ENCODE measurements at places on chromosomes 6 and 20. TPM values are rescaled to one million over a fixed set of nuclear protein-coding genes. Genes with fewer than 3 reads are reported as not detected.

The CAGE1 gene
- not detected for total RNA-seq

- H3K4me3 ChIP-seq, result no peak overlapping the region
- DNase-seq, result no peak
- H3K36me3 ChIP-seq, result no peaks in the 10 kb centered on the region
- H3K27ac ChIP-seq, result no peak overlapping the region
- H3K27me3 ChIP-seq, result no peaks in the 10 kb centered on the region
- no peaks in the 10 kb centered on the region for H3K4me1 ChIP-seq
Measured at GRCh38 chr20:63714858-63715257, 7.0 kb downstream of the ZGPAT start.

DNA sequence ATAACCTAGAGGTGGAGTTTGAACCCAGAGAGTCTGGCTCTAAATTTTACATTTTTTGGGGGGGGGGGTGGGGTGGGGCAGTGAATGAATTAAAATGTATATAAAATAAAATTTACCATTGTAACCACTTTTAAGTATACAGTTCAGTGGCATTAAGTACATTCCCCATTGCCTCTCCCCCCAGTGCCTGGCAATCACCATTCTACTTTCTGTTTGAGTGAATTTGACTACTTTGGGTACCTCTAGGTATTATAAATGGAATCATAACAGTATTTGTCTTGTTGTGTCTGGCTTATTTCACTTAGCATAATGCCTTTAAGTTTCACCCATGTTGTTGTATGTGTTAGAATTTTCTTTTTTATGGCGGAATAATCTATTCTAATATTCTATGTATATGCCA is 2.7 kb downstream of the FAM110A start:
- H3K27me3 ChIP-seq, result peaks cover 1% of the 10 kb centered on the region
- H3K27ac ChIP-seq, result no peak overlapping the region
- no peak overlapping the region for H3K4me3 ChIP-seq
- DNase-seq, result no peak
- peaks cover 13% of the 10 kb centered on the region for H3K4me1 ChIP-seq

DNA sequence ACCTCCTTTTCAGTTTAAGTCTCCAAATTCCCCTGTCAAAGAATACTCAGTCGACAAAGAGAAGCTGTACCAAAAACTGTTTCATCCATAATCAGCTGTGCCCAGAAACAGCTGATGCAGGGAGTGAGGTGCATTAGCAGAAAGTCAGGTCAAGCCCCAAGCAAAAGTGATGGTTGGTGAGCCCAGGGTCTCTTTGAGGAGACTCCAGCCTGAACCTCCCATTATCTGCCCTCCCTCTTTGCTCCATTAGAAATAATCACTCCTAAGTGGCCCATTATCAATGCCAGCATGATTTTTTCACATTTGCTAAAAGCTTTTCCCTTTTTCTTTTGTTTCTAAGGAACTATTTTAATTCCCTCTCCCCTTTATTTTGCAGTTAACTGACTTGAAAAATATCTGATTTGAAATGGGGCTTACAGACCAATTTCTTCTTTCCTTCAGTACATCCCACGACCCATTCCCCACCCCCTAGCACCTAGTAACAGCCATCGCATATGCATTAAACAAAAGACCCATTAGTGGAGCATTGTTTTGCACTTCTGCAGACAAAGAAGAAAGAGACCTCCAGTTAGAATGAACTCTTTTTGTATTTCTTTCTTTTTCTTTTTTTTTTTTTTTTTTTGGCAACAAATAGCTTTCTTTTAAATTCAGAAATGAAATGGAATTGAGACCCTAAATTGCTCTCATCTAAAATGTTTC is 257.0 kb downstream of the GRIK2 start:
- no peaks in the 10 kb centered on the region for H3K4me1 ChIP-seq
- no peak for DNase-seq
- H3K27ac ChIP-seq, result no peak overlapping the region
- no peaks in the 10 kb centered on the region for H3K27me3 ChIP-seq

GRCh38 chr20:58174708-58175280 is 53.7 kb downstream of the ANKRD60 start:
- peak overlapping the region; percentile 74 for H3K27ac ChIP-seq
- H3K4me3 ChIP-seq, result peak overlapping the region; percentile 14
- DNase-seq, result peak; percentile 13
- peaks cover 12% of the 10 kb centered on the region for H3K4me1 ChIP-seq

GRCh38 chr20:34377072-34377847 is 14.2 kb downstream of the ITCH start:
- no peak overlapping the region for H3K27ac ChIP-seq
- H3K4me3 ChIP-seq, result no peak overlapping the region
- DNase-seq, result no peak
- peaks cover 4% of the 10 kb centered on the region for H3K36me3 ChIP-seq
- H3K27me3 ChIP-seq, result no peaks in the 10 kb centered on the region

The SDCBP2 gene
- 354 TPM for total RNA-seq

DNA sequence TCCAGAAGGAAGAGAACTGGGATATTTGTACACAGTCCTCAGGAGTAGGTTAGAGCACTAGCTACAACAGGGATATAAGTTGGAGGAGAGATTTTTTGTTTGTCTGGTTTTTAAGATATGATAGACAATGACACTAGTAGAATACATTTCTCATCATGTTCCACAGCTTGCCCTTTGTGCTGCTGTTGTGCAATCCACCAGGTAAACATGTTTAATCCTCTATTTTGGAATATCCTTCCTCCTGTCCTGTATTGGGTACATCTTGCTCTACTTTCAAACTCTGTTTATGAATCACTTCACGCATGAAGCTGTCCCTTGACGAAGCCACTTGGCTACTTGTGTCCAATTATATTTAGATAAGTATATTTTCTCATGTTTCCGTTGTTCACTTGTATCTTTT is 153.6 kb upstream of the TENT5A start:
- H3K4me3 ChIP-seq, result no peak overlapping the region
- no peaks in the 10 kb centered on the region for H3K27me3 ChIP-seq
- no peak for DNase-seq
- H3K36me3 ChIP-seq, result no peaks in the 10 kb centered on the region
- no peaks in the 10 kb centered on the region for H3K4me1 ChIP-seq

DNA sequence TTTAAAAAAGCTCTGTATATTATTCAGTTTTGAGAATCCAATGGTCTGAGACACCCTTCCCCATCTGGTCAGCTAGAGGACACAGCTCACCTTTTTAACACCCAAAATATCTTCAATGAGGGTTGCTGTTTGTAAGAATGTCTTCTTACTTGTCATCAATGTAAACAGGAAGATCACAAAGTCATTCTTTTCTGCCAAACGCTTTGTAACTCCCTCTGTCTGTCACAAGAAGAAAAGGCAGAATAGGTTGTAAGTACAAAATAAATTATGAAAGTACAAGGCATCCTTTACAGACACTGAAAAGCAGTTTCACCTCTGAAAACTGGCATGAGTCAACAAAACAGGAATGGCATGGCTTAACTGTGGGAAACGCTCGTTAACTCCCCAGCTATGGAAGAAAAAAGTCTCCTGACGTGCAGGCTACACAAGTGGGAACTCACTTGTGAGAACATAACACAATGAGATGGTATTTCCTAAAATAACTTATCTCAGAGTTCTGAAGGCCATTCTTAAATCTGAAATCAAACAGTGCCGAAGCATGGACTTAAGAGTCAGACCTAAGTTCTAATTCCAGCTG is 42.7 kb downstream of the TRPC4AP start:
- no peak overlapping the region for H3K4me3 ChIP-seq
- no peak for DNase-seq
- H3K36me3 ChIP-seq, result peaks cover 40% of the 10 kb centered on the region
- no peak overlapping the region for H3K27ac ChIP-seq

The DPM1 gene
- total RNA-seq, result 3.2 TPM

DNA sequence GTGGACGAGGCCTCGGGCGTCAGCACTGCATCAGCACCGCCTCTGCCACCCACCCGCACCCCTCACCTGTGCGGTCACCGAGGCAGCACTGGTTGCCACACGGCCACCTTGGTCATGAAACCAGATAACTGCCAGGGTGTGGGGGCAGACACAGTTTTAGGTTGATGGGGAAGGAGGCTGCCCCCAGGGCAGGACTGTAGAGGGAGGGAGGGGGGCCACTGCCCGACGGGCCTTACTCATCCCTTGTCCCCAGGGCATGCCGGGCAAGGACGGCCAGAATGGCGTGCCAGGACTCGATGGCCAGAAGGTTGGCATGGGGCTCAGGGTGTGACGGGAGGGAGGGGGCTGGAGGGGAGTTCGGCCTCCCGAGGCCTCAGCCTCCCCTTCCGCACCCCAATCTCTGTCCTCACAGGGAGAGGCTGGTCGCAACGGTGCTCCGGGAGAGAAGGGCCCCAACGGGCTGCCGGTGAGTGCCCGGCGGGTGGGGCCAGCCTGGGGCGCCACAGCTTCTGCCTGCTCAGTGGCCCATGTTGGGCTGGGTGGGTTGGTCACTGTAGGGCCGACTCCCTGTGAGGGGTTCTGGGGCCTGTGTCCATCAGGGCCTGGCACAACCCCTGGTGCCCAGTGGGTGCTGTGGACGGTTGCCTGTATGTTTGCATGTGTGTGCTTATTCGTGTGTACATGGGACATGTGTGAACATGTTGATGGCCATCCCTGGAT is 11.8 kb downstream of the COL9A3 start:
- no peak overlapping the region for H3K27ac ChIP-seq
- H3K36me3 ChIP-seq, result no peaks in the 10 kb centered on the region
- H3K27me3 ChIP-seq, result no peaks in the 10 kb centered on the region
- DNase-seq, result no peak
- H3K4me1 ChIP-seq, result peaks cover 38% of the 10 kb centered on the region

The PRSS35 gene
- total RNA-seq, result not detected

GRCh38 chr6:87282743-87283142 is 39.6 kb upstream of the SMIM8 start:
- H3K4me1 ChIP-seq, result no peaks in the 10 kb centered on the region
- no peaks in the 10 kb centered on the region for H3K36me3 ChIP-seq
- peaks cover 2% of the 10 kb centered on the region for H3K27me3 ChIP-seq
- H3K27ac ChIP-seq, result no peak overlapping the region

The C20orf144 gene
- total RNA-seq, result not detected

- peak overlapping the region; percentile 92 for H3K27ac ChIP-seq
- H3K4me1 ChIP-seq, result peaks cover 33% of the 10 kb centered on the region
- H3K4me3 ChIP-seq, result no peak overlapping the region
- H3K36me3 ChIP-seq, result no peaks in the 10 kb centered on the region
- H3K27me3 ChIP-seq, result no peaks in the 10 kb centered on the region
- peak; percentile 57 for DNase-seq
Measured at GRCh38 chr20:49938173-49939163, 2.3 kb downstream of the RNF114 start.

GRCh38 chr20:24100370-24101011 is 111.9 kb upstream of the GGTLC1 start:
- peak; percentile 25 for DNase-seq
- H3K4me3 ChIP-seq, result no peak overlapping the region
- peaks cover 13% of the 10 kb centered on the region for H3K27me3 ChIP-seq
- H3K4me1 ChIP-seq, result no peaks in the 10 kb centered on the region

DNA sequence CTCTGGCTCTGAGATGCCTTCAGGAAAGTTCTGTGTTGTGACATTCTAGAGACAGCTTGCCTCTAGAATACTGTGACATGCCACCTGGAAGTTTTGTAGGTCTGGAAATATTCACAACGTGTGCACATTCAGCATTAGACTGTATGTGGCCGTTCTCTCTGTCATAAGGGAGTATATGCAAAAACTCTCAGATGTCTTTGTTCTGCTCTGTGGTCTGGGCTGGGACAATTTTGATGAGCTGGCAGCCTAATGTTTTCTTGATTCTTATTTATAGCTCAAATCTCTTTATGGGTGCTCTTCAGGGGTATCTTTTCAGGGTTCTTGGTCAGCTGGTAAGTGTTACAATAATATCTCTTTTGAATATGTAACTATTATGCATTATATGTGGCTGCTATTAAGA is 355.1 kb downstream of the PAX1 start:
- no peaks in the 10 kb centered on the region for H3K36me3 ChIP-seq
- no peak for DNase-seq
- no peak overlapping the region for H3K27ac ChIP-seq

GRCh38 chr6:110398778-110399177 is 16.6 kb downstream of the DDO start:
- H3K27ac ChIP-seq, result no peak overlapping the region
- no peak overlapping the region for H3K4me3 ChIP-seq
- no peaks in the 10 kb centered on the region for H3K27me3 ChIP-seq
- no peak for DNase-seq
- H3K4me1 ChIP-seq, result no peaks in the 10 kb centered on the region
- H3K36me3 ChIP-seq, result no peaks in the 10 kb centered on the region

The EYS gene
- total RNA-seq, result not detected

- H3K4me3 ChIP-seq, result no peak overlapping the region
- no peak for DNase-seq
- no peaks in the 10 kb centered on the region for H3K36me3 ChIP-seq
- no peaks in the 10 kb centered on the region for H3K27me3 ChIP-seq
- no peak overlapping the region for H3K27ac ChIP-seq
Measured at GRCh38 chr6:55918639-55919038, 43.2 kb upstream of the BMP5 start.

GRCh38 chr6:113377362-113377942 is 479.7 kb upstream of the MARCKS start:
- H3K36me3 ChIP-seq, result no peaks in the 10 kb centered on the region
- H3K27me3 ChIP-seq, result no peaks in the 10 kb centered on the region
- no peak overlapping the region for H3K27ac ChIP-seq
- no peak overlapping the region for H3K4me3 ChIP-seq

The ZHX3 gene
- 28.1 TPM for total RNA-seq

- H3K4me3 ChIP-seq, result no peak overlapping the region
- peaks cover 6% of the 10 kb centered on the region for H3K4me1 ChIP-seq
- H3K27ac ChIP-seq, result no peak overlapping the region
Measured at GRCh38 chr6:38570750-38571149, 69.0 kb downstream of the BTBD9 start.

- H3K27me3 ChIP-seq, result no peaks in the 10 kb centered on the region
- H3K4me1 ChIP-seq, result no peaks in the 10 kb centered on the region
- no peaks in the 10 kb centered on the region for H3K36me3 ChIP-seq
- peak overlapping the region; percentile 1 for H3K27ac ChIP-seq
- H3K4me3 ChIP-seq, result no peak overlapping the region
Measured at GRCh38 chr6:16257999-16258708, 19.8 kb downstream of the GMPR start.

DNA sequence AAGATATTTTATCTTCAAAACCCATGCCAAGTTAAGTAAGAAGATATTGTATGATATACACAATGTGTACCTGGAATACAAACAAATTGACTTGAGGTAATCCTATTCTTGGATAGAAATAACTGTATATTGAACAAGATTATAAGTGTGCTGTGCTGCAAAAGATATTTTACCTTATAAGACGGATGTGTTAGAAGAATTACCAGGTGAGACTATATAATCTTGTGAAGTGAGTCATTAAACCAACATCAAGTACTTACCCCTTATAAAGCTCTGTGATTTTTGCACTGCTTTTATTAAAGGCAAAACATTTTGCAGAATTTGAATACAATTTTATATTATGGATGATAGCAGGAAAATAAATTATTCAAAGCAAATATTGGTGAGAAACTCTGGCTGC is 570.0 kb downstream of the MMUT start:
- no peaks in the 10 kb centered on the region for H3K4me1 ChIP-seq
- no peaks in the 10 kb centered on the region for H3K36me3 ChIP-seq
- no peaks in the 10 kb centered on the region for H3K27me3 ChIP-seq
- H3K4me3 ChIP-seq, result no peak overlapping the region
- H3K27ac ChIP-seq, result no peak overlapping the region

DNA sequence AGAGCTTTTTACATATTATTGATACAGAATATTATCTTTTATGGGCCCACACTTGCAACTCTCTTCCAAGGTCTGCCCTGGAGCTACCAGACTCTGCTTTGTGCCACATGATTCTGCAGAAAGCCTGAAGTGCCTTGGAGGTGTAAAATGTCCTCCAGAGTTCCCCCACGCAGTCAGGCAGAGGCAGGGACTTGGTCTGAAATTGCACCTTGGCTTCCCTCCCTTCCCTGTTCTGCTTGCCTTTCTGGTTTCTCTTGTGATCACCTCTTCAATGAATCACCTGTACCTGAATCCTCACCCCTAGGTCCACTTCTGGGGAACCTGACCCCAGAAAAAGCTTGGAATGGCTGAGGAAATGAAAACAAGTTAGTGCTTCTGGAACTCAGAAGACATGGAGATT is 43.0 kb upstream of the TGM2 start:
- H3K36me3 ChIP-seq, result no peaks in the 10 kb centered on the region
- H3K27ac ChIP-seq, result no peak overlapping the region
- DNase-seq, result no peak
- peaks cover 7% of the 10 kb centered on the region for H3K27me3 ChIP-seq

Data from transverse colon (tissue), 4 donors.